ENCODE measurements at places on chromosomes 3 and 15. TPM values are rescaled to one million over a fixed set of nuclear protein-coding genes. Genes with fewer than 3 reads are reported as not detected.

GRCh38 chr15:79310612-79310984, 314 bp upstream of the TMED3 start:
- H3K27ac ChIP-seq, result no peak overlapping the region
- DNase-seq, result no peak
- peak overlapping the region; percentile 87 for H3K4me3 ChIP-seq
- peaks cover 30% of the 10 kb centered on the region for H3K4me1 ChIP-seq
- H3K36me3 ChIP-seq, result peaks cover 24% of the 10 kb centered on the region

- no peak overlapping the region for H3K27ac ChIP-seq
- no peaks in the 10 kb centered on the region for H3K4me1 ChIP-seq
Observed at GRCh38 chr3:14278265-14278798, 99.7 kb downstream of the LSM3 start.

- no peak overlapping the region for H3K27ac ChIP-seq
- no peak for DNase-seq
- H3K27me3 ChIP-seq, result peaks cover 6% of the 10 kb centered on the region
- H3K36me3 ChIP-seq, result no peaks in the 10 kb centered on the region
Observed at GRCh38 chr15:83474578-83474977, 27.4 kb downstream of the SH3GL3 start.

The TMEM45A gene
- 0.65 TPM for total RNA-seq

The LRRK1 gene
- 0.41 TPM for total RNA-seq

The MESP2 gene
- total RNA-seq, result not detected

The BCHE gene
- not detected for total RNA-seq

The SPINK8 gene
- not detected for total RNA-seq

The ZMAT3 gene
- 9.0 TPM for total RNA-seq

Data from activated CD4-positive, alpha-beta memory T cell treated with anti-CD3 and anti-CD28 coated beads for 36 hours (primary cell).